ENCODE measurements at places on chromosomes 3 and 15.

GRCh38 chr3:169171739-169172138 lies 491.8 kb downstream of the MECOM start:
- no peak for DNase-seq

- DNase-seq, result no peak
These were observed 233.2 kb downstream of the CPNE4 start for GRCh38 chr3:131801566-131801965.

DNA sequence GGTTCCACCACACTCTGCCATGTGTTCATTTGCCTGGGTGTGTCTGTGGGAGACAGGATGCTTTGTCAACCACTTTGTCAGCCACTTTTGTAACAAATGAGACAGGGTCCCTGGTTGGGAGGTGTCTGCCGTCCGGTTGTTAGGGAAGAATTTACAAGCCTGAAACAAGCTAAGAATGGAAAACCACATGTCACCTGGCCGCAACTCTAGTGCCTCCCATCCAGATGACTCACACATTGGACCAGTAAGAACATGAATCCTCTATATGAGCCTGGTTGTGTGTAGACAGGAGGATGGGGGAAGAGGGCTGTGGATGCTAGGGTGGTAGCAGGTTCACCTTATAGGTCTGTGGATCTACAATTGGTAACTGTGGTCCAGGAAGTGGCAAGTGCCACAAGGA lies 335.3 kb downstream of the CLSTN2 start:
- DNase-seq, result peak; percentile 68

DNA sequence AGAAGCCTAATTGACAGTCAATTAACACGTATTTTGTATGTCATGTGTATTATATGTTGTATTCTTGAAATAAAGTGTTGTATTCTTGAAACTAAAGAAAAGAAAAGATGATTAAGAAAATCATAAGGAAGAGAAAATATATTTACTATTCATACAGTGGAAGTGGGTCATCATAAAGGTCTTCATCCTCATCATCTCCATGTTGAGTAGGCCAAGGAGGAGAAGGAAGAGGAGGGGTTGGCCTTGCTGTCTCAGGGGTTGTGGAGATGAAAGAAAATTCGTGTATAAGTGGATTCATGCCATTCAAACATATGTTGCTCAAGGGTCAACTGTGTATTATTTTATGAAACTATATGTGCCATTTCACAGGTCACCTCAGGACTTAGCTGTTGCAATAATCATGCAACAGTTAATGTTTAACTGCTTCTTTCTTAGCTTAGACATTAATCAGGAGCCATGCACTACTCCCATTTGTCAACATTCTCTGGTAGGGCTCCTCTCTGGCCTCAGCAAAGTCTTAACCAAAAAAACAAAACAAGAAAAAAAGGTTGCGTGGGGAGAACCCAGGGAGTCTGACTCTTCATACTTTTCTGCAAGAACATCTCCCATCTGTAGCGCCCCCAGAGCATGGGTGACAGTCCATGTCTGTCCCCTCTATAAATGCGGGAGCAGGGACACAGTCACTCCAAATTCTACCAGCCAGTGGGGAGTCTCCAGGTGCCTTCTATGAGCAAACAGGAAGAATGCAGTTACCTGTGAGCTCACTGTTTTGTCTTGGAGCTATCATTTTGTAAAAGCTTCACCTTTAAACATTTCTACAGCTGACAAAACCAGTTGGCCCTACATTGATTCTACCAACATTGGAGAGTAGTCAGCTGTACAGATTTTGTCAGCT lies 19.9 kb upstream of the LRRC2 start:
- DNase-seq, result no peak

- DNase-seq, result no peak
These were observed 1.0 kb downstream of the LPP start for GRCh38 chr3:188154809-188155574.

GRCh38 chr3:152241142-152242017 lies 27.3 kb upstream of the MBNL1 start:
- no peak for DNase-seq

- DNase-seq, result no peak
These were observed 81.9 kb upstream of the ADPGK start for GRCh38 chr15:72865486-72865885.

GRCh38 chr15:63028442-63029110 lies 14.0 kb upstream of the TPM1 start:
- no peak for DNase-seq

GRCh38 chr3:141788149-141788548 lies 24.9 kb downstream of the GRK7 start:
- DNase-seq, result no peak

- DNase-seq, result peak; percentile 63
These were observed 49.7 kb downstream of the SLC6A6 start for GRCh38 chr3:14451844-14452739.

DNA sequence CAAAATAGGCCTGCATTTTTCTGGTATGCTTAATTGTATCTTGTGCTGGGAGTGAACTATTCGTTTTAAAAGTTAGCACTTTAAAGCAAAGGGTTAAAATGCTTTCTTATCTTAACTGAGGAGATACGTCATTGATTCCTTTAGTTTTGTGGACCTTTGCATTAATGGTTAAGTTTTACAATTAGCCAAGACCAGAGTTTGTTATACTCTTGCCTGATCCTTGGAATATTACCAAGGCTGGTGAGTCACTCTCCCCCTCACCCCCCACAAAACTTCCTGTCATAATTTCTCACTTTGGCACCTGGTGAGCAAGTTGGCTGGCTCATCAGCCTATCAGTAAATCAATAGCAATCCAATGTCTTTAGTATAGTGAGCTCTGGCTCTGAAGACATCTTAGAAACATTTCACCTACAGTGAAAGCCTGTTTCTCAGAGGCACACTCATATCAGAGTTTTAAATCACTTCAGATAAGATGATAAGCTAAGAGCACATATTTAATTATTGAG lies 26.7 kb downstream of the SLC2A2 start:
- DNase-seq, result peak; percentile 90

DNA sequence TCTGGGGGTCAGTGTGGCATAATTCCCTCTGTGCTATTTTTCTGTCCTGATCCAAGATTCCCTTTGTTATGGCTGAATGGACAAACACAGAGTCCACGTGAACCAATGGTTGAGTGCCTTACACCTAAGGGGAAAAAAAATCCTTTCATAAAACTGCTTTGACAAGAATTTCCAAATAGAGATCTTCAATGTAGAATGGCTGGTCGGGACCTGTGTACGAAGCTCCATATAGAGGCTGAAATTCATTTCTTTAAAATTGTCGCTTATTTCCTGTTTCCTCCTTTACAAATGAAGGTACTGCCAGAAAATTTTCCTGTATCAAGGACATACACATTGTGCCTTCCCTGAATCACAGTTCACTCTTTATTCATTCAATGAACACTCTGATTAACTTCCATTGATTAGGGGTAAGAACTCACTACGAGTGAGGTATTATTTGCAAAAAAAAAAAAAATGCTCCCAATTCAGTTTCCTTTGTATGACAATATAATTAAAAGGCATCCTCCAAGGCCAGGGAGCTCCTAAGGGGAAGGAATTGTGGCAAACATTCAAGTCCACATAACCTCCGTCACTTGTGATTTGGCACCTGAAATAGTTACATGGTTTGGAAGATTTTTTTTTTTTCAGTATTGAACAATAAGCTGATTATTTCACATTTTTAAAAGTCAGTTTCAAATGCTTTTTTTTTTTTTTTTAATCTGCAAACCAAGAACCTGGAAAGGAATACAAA lies 293.8 kb downstream of the MEX3B start:
- no peak for DNase-seq

DNA sequence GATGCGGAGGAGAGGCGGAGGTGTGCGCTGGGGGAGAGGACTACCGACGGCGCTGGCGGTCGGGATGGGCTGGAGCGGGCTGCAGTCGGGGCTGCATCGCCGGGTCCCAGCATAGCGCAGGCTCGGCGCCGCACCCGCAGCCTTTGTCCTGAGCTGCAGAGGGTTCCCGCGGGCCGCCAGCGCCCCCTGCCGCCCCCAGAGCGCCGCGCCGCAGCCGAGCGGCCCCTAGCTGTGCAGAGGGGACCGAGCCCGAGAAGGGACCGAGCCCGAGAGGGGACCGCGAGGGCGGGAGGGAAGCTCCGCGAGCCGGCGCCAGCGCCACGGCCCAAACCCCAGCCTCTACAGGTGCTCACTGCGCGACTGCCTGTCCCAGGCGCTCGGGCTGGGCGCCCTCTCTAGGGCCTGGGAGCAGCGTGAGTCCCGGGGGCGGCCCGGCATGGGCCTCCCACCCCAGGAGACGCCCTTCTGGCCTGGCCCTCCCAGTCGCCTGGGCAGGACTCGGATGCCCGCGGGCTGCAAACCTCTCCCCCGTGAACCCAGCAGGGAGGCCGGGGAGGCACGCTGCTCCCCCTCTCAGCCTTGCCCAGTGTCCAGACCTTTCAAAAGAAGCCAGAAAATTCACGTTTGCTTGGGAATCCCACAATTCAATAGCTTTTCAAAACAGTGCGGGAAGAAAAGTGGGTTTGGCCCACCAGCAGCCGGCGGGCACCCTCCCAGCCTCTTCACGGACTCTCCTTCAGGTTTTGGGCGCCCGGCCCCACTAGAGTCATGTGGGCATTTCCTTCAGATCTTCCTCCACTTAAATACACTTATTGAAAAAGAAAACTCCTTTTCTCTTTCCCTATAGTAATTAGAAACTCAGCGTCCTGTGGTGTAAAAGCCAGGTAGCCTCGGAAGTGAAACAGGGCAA lies 134.7 kb downstream of the TPRA1 start:
- peak; percentile 57 for DNase-seq

DNA sequence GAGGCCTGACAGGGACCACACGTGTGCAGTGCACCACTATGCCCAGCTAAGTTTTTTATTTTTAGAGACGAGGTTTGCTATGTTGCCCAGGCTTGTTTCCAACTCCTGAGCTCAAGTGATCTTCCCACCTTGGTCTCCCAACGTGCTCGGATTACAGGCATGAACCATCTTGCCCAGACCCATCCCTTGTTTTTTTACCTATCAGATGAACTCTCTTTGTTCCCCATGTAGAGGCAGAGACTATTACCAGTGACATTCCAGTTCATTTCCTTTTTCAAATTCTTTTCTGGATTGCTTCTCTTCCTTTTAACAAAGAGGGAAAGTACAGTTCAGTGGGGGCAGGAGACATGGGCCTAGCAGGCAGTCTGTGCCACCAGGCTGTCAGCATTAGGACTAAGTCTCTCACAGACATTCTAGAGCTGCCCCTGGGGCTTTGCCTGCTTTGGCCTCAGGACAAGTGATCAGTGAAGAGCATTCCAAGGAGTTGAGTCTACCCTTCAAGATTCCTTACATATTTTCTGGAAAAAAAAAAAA lies 103.5 kb upstream of the SLC7A14 start:
- DNase-seq, result peak; percentile 97

All from epithelial cell of esophagus (primary cell).